Osteocyte (in vitro differentiated cells): ENCODE measurements at places on chromosomes 16 and 17. TPM values are rescaled to one million over a fixed set of nuclear protein-coding genes. Genes with fewer than 3 reads are reported as not detected.
A peak's percentile ranks its signal among the peaks of the same experiment; 100 is the strongest.

DNA sequence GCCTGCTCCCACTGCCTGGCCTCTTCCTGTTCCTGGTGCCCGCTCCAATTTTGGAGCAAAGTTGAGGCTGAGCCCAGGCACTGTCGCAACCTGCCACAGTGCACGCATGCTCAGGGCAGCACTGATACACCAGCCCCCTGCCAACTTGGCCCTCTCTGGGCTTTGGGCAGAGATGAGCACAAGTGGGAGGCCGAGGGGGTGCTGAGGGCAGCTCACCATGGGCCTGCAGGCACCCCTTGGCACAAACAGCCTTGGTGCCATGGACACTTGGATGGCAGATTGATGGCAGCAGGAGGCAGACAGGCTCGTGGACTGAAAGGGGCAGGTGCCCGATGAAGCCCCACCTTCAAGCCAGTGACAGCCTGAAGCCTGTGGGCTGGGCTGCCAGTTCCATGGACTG, 42.9 kb downstream of the PIGL start:
- DNase-seq, result no peak

DNA sequence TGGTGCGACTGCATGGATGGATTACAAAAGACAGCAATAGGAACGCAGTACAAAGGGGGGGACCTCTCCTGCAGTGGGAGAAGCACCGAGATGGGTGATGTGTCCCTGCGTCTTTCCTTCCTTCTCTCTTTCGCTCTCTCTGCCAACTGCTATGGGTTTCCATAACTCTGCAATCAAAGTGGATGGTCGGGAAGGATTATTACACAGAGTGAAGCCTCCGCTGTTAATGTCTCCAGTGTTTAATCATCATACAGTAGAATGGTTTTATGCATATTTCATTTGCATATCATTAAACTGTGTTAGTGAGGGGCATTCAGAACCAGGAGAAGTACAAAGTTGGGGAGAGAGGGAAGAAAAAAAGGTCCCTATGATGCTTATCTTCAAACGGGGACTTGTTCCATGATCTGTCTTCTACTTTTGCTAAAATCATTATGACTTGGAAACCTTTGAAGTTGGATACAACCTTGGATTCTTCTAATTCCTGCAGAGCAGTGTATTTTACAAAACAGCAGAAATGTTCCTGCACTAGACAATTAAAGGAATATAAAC, 255.9 kb upstream of the PMFBP1 start:
- no peak for DNase-seq

GRCh38 chr16:74107795-74108610, 188.6 kb upstream of the PSMD7 start:
- no peak for DNase-seq

DNA sequence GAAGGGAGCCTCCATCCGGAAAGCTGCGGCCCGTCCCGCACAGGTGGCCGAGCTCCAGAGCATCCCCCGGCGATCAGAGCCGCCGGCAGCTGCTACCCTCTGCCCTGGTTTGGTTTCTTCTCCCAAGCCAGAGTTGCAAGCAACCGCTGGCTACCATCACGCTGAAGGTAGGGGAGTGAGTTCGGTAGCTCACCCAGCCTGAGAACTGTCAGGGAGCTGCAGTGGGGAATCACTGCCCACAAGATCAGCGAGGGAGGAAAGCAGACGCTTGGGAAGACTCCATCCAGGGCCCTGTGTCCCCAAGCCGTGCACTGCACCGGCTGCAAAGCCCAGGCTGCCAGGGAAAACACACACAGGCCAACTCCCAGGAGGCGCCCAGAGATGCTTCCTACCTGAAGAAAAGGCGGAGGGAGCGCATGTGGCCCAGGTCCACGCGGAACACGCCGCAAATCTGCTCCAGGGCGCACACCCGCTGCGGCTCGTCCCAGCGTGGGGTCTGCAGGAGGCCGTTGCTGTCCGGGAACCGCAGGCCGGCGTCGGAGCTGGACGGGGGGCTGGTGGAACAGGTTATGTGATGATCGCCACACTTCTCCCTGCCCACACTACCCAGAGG, 83.3 kb downstream of the TBC1D16 start:
- no peak for DNase-seq

- no peak for DNase-seq
These were observed 176.3 kb downstream of the RPTOR start for GRCh38 chr17:80720610-80721577.

GRCh38 chr17:77491921-77492445, 351.2 kb downstream of the SEC14L1 start:
- DNase-seq, result no peak

DNA sequence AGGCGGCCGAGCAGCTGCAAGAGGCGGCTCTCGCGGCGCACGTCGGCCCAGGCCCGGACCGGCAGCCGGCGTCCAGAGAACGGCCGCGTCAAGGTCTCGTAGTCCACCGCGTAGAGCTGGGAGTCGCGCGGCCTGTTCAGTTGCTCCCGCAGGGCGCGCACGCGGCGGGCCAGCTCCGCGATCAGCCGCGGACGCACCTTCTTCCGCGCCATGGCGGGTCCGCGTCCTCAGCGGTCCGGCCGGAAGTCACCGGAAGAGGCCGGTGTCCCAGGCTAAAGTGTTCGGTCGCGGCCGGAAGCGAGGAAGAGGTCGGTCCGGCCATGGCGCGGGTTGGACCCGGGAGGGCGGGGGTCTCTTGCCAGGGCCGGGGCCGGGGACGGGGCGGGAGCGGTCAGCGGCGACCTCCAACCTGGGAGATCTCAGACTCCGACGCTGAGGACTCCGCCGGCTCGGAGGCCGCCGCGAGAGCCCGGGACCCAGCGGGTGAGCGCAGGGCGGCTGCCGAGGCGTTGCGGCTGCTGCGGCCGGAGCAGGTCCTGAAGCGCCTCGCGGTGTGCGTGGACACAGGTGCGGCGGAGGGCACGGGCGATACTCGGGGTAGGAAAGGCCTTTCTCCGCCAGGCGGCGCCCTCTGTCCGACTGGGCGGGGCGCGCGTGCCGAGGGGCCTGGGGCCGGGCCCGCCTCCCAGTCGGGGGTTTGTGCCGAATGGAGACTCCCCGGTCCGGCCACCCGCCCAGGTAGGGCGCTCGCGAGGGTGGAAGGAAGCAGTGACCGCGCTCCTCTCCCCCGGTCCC, at the start of gene MRPS34:
TSS of gene MRPS34 (minus strand) at position 227 of the 795 bp plus-strand sequence. CDS start at position 212, 15 bp downstream.
- DNase-seq, result peak; percentile 94

- peak; percentile 84 for DNase-seq
These were observed 7.2 kb downstream of the TP53I13 start for GRCh38 chr17:29575511-29576213.

DNA sequence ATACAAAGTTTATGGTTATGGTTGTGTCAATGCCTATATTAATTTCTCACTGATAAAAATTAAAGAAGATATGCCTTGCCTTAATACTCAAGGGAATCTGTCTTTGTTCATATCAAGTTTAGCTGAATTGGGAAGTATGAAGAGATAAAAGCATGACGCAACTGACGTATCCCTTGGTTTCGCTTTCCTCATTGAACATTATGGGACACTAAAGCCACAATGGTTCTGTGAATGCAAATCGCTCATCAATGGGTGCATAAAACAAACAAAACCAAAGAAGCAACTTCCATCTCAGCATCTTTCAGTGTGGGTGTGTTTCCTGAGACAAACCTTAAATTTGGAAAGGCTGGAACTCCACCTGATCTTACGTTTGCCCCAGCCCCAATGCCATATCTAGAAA, 108.2 kb downstream of the NPIPB5 start:
- no peak for DNase-seq

DNA sequence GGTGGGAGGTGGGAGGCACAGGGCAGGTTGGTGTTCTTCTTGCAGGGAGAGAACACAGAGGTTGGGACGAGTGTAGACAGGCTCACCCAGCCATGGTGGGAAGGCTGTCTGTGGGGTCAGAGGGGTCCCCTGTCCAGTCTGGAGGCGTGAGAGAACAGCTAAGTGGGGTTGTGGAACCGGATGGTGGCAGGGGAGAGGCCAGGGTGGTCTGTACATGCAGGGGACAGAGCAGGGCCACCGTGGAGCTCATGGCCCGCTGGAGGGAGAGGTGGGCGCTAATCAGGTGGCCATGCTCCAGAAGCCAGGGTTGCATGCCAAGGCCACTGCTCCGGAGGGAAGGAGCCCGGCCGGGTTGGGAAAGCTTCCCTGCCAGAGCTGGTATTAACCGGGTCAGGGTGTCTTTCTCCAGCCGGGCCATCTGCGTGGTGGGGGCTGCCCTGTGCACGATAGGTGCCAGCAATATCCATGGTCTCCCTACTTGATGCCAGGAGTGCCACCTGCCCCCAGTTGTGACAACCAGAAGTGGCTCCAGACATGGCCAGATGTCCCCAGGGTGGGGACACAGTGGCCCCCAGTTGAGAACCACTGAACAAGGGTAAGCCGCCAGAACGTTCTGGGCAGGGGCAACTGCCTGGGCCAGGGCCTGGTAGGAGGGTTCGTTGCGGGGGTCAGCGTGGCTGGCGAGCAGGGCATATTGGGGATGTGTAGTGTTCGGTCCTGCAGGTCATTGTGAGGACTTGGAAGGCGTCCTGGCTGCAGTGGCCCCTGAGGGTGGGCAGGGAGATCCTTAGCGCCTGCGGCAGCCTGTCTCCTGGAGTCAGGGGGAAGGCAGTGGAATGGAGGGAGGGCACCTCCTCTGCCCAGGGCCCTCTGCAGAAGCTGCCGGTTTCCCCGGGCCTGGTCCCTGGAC, 5.1 kb downstream of the SNN start:
- no peak for DNase-seq

DNA sequence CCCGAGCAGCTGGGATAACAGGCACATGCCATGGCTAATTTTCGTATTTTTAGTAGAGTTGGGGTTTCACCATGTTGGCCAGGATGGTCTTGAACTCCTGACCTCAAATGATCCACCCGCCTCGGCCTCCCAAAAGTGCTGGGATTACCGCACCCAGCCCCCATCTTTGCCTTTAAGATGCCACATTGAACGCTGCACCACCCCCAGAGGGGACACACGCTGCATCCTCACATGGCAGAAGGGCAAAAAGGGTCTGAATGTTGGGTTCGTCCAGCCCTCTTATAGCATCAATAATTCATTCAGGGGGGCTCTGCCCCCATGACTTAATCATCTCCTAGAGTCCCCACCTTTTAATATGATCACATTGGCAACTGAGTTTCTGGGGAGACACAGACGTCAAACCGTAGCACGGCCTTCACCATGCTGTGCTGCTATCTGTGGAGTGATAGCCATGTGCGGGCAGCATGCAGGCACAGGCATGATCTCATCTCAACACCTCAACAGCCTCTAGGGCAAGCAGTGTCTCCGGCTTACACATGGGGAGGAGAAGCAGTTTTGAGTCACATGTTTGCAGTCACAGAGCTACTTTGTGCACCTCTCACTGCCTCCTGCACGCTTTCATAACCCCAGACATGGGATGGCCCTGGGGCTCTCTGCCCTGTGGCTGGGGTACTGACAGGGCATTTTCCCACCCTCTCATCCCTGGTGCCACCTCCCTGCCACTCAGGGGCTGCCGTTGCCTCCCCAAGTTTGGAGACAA, 30.0 kb downstream of the IL21R start:
- DNase-seq, result peak; percentile 73

DNA sequence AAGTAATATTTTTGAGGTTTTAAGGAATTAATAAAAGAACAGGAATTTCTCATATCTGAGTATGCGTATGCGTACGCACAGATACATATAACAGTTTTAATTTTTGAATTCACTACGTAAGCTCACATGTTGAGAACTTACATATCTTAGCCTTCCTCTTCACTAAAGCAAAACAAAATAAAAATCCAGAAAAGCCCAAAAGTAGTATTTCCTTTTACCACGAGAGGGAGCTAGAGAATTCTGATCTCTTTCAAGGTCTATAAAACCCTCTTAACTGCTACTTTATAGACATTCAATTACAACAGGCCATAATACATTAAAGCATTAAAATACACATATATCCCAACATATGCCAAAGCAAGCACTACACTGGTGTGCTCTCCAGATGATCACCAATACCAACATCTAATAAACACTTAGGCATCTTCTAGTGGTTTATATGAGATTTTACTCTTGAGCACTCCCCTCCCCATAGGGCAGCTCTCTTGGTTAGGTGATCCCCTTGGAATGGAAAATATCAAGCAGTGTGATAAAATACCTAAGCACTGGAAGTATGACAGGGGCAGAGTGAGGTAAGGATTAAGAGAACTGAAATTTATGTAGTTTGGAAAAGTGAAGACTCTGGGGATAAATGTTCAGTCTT, 94.0 kb downstream of the SKAP1 start:
- DNase-seq, result no peak

Gene KRT27
- total RNA-seq, result not detected in 2 replicates

Gene NPTX1
- total RNA-seq, result 2.8 and 3.8 TPM in 2 replicates

Gene MT1H
- not detected in 2 replicates for total RNA-seq

Gene EFNB3
- 12.3 and 12.7 TPM in 2 replicates for total RNA-seq

Gene CEP20
- total RNA-seq, result 24.3 and 31.2 TPM in 2 replicates

Gene MYH1
- not detected in 2 replicates for total RNA-seq
